ENCODE measurements at places on chromosomes 4 and X.

GRCh38 chr4:39181520-39181904, 817 bp upstream of the WDR19 start:
- no peaks in the 10 kb centered on the region for H3K36me3 ChIP-seq
- no peak overlapping the region for H3K4me3 ChIP-seq
- peaks cover 6% of the 10 kb centered on the region for H3K27me3 ChIP-seq
- no peak for DNase-seq
- H3K4me1 ChIP-seq, result peaks cover 11% of the 10 kb centered on the region

GRCh38 chr4:86050496-86050895, 309.4 kb downstream of the MAPK10 start:
- H3K4me3 ChIP-seq, result no peak overlapping the region
- no peaks in the 10 kb centered on the region for H3K36me3 ChIP-seq
- H3K27me3 ChIP-seq, result peaks cover 2% of the 10 kb centered on the region
- DNase-seq, result no peak
- H3K4me1 ChIP-seq, result no peaks in the 10 kb centered on the region

- H3K27ac ChIP-seq, result no peak overlapping the region
- no peak for DNase-seq
- no peaks in the 10 kb centered on the region for H3K36me3 ChIP-seq
- H3K27me3 ChIP-seq, result peaks cover 18% of the 10 kb centered on the region
Measured at GRCh38 chr4:87882321-87882720, 49.6 kb downstream of the MEPE start.

DNA sequence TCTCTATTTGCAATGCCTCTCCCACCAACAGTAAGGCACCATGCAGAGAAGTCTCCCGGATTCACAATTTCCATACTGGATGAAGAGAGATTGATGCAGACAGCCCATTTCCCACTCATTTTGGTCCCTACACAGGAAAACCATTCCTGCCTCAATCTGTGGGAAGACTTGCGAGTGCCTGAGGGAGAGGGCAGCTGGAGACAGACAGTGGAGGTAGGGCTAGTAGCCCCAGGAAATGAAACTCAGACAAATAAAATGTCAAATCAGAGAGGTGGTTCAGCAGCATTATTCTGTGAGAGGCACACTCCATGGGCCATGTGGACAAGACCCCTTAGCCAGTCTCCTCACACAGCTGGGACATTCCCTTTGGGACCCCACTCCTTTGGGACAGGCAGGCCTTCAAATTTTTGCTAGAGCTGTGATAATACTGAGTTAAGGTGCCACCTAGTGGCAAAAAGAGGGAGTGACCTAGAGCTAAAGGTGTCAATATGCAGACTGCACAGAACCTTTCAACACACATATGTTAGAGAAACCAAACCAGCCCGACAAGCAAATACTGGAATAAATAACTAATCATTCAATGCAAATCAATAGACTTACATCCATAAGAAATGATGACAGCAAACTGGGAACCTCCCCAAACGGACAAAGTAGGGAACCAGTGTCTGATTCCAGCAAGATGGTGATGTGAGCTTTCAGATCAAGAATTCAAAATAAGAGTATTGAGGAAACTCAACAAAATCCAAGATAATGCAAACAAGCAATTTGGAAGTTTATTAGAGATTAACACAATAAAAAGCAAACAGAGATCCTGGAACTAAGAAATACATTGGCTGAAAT, 1865.3 kb upstream of the AGA start:
- no peaks in the 10 kb centered on the region for H3K4me1 ChIP-seq
- DNase-seq, result peak; percentile 43
- H3K27me3 ChIP-seq, result no peaks in the 10 kb centered on the region
- no peak overlapping the region for H3K27ac ChIP-seq
